SHP77 (cell line): ENCODE measurements at places on chromosomes 1 and 21.

GRCh38 chr1:21663951-21664805 lies 5.0 kb downstream of the RAP1GAP start:
- no peak for DNase-seq

GRCh38 chr1:27585684-27586083 lies 18.3 kb downstream of the AHDC1 start:
- DNase-seq: no peak

DNA sequence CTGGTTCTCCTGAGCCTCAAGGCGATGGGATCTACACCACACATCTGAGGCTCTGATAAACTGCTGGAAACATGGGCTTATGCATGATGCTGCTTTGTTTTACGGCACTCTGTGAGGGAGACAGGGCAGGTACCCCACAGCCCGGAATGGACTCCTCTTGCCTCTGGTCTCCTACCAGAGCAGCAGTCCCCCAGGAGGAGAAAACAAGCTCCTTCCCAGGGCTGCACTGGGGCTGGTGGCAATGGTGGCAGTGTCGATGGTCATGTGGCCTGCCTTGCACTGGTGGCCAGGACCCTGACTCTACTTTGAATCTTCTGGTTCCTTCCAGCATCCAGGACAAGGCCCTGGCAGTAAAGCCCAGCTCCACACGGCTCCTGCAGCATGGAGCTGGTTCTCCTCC lies 79.4 kb downstream of the TOMM20 start:
- no peak for DNase-seq

GRCh38 chr1:212600071-212600915 lies 8.3 kb upstream of the ATF3 start:
- DNase-seq: no peak

- DNase-seq: no peak
These were observed 6.6 kb upstream of the ETV3L start for GRCh38 chr1:157105988-157106812.

DNA sequence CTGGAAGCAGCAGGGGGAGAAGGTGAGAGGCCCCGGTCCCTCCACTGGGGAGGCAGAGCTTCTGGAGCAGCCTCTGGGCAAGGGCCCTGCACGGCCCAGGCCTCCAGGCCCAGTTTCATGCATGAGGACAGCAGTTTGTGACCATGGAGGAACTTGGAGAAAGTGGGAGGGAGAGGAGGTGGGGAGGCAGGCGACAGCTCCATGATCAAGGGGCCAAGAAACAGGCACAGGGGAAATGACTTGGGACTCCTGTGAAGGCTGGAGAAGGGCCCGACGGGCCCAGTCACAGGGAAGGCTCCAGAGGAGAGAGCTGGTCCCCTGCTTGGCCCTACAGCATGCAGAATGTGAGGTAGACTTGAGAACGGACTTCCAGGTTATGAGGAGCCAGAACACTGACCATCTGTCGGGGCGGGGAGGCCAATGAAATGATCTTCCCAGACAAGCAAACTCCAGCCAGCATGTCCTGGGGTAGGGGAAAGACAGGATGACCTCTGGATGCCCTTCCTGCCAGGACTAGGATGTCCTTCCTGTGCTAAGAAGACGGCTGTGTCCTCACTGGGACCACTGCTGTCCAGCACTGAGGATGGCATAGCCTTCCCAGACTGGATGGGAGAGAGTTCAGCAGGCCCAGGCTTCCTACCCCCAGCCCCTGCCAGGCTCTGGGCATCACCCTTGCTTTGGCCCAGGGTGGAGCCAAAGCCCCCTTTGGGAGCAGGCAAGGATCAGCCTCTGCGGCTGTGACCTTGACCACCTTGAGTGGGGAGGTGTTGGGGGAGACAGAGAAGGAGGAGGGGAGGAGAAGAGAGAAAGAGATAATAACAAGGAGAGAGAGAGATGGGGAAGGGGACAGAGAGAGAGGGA lies 548.2 kb downstream of the PTPRU start:
- DNase-seq: no peak

DNA sequence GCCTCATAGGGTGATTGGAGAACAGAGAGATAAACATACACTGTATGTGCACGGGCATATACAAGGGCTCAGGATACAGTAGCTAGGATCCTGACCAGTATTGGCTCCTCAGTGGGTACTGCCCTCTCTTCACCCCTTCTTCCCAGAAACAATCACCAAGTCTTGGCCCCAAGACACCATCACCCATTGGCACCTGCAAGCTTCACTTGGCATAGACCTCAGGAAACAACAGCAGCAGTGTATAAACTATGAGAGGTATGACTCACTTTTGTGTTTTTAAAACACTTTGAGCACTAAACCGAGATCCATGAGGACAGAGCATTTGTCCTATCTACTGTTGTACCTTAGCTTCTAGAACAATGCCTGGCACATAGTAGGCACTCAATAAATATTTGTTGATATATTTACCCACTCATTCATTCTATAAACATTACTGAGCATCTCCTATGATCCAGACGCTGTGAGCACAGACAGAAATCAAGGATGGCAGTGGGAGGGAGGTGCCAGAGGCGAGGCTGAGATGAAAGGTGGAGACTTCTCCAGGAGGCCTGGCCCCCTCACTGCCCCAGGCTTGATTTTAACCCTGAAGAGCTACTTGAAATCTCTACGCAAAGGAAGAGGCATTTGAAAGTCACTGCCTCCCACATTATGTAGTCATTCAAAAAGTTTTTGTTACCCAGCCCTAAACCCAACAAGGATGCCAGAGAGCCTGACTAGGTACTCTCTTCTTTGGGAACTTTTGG lies 95.2 kb downstream of the CAMK2N1 start:
- DNase-seq: no peak

- no peak for DNase-seq
These were observed 85.6 kb downstream of the VAV3 start for GRCh38 chr1:107879346-107879745.
